ENCODE measurements at places on chromosomes 2 and 18.

DNA sequence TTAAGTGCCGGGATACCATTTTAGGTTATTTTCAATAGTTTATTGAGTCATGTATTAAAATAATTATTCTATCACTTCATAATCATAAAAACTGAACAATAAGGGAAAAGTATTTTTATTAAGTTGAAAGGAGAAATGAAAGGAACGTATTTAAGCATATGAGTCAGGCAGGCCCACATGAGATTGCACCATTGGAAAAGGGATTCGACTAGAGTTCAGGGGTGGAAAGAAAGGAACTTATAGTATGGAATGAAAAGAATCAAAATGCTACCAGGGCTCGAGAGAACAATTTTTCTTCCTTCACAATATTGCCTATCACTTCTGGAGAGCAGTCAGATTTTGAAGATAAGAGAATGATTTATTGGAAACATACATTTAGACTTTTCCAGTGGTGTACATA is 516.5 kb upstream of the NETO1 start:
- DNase-seq, result no peak

DNA sequence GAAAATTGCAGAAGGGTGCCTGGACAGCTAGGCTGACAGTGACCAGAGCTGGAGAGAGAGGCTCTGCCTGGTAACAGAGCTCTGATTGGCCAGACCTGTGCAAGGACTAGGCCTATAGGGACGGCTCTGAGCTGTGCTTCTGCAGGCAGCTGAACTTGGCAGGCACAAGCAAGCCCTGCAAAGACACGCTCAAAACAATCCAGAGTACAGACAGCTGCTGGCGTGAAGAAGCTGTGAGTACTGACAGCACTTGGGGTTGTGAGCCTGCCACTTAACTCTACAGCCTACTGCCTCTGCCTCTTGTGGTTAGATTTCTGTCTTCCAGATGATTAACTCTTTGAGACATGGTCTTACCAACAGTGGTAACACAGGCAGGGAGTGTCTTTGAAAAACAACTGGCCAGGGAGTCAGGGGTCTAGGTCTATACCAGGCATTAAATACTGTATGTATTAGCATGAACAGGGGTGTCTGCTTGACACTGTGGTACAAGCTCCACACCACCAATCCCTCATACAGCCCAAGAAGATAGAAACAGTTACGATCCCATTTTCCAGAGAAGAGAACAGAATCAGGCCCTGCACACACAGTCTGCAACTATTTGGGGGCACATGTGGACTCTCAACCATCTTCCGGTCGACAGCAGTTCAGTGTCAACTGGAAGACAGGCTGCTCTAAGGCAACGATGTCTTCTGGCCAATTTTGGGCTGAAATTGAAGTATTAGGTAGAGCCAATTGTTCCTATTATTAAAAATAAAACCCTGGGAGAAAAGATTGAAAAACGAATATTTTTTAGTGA is 568.4 kb downstream of the TNS1 start:
- no peak for DNase-seq

DNA sequence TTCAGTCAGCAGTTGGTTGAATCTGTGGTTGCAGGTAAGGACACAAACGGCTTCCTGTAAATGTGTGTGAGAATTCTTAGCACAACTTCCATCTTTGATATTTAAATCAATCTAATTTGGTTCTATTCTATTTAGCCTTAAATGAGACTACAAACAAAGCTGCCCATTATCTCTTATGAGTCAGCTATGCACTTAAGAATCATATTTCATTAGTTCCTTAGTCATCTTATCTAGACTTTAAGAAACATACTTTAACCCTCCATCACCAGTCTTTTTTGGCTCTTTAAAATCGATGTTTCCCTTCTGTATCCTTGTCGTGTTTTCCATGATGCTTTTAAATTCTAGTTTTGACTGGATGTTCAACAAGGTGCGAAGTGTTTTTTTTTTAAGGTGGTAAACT is 114.4 kb upstream of the TMEM200C start:
- no peak for DNase-seq

- DNase-seq, result no peak
These were observed 243.3 kb upstream of the REG3G start for GRCh38 chr2:78782196-78782595.

GRCh38 chr2:205769879-205770278 is 87.6 kb downstream of the NRP2 start:
- no peak for DNase-seq

- DNase-seq, result no peak
These were observed 288.4 kb downstream of the LRRTM1 start for GRCh38 chr2:80016171-80016570.

- DNase-seq, result no peak
These were observed 28.7 kb downstream of the CCDC141 start for GRCh38 chr2:179021258-179021657.

DNA sequence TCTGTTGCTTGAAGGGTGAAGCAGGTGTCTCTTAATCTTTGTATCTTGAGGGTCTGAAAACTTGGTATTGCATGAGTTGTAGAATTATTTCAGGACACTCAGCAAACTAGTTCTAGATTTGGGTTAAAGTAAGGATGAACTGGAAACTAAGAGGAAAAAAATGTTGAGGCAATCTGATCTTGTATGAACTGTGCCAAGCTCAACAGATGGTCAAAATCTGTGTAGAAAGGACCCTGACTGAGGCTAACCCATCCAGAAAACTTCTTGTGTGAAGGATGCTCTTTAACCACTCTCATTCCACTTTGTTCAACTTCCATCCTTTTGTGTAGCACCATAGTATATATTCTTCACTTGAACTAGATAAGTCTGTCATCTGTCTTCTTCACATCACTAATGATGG is 861.7 kb downstream of the SLC4A3 start:
- DNase-seq, result no peak

GRCh38 chr2:58512878-58513277 is 271.8 kb upstream of the FANCL start:
- DNase-seq, result no peak

- no peak for DNase-seq
These were observed 373.7 kb upstream of the GALNT5 start for GRCh38 chr2:156883804-156884203.

- DNase-seq, result no peak
These were observed 191.6 kb upstream of the ID2 start for GRCh38 chr2:8490166-8490721.

DNA sequence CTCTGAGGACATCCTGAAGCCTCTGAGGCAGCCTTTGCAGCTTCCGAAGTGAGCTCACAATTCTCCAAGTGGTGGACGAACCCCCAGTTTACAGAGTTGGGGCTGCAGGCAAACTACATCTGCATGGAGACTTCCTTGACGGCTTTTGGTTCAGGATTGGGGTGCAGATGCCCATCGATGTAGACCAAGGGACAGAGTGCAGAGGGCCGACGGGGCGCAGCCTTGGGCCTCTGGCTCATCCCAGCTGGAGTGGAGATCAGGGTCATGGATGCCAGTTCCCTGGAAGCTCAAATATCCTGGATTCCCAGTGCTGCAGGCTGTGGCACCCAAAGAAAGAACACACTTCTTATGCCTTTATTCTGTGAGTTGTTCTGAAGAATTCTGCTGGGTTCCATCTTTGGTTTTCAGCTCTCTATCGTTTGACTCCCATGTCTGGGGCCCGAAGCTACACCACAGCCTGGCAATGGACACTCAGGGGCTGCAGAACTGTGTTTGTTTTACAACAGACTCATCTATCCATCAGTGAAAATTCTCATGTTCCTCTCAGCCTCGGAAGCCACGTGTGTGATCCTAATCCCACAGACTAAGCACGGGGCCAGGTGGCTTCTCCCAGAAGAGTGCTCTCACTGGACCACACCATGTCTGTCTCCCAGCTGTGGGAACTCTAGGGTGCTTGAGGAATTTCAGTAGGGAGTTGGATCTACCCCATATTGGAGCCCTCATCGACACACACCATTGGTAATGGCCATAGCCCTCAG is 414.1 kb upstream of the MYT1L start:
- DNase-seq, result no peak

- DNase-seq, result no peak
These were observed 205.0 kb downstream of the RAD51AP2 start for GRCh38 chr2:17313261-17313660.

DNA sequence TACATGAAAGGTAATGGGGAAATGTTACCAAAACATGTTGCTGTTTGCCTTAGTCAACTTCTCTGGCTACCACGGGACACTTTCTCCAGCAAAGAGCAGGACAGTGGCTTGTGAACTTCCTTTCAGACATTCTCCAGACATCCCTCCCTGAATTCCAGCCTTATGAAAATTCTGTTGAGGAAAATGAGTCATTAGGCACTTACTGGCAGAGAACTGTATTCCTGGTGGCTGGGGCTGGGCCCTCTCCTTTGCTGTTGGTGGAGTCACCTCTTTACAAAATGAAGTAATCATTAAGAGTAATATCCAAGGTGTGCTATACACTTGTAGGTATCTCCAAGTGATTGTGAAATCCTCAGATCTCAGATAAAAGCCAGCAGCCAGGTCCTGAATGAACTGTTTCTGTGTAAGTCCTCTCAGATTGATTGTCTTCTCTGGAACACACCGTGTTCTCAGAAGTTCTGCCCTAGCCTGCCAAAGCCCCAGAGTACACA is 1.3 kb upstream of the FAP start:
- no peak for DNase-seq

- DNase-seq, result no peak
These were observed 132.4 kb upstream of the RAB6C start for GRCh38 chr2:129847043-129847442.

- no peak for DNase-seq
These were observed 154.6 kb downstream of the ANKRD36 start for GRCh38 chr2:97267411-97268074.

GRCh38 chr2:138157372-138157771 is 193.1 kb downstream of the HNMT start:
- no peak for DNase-seq

DNA sequence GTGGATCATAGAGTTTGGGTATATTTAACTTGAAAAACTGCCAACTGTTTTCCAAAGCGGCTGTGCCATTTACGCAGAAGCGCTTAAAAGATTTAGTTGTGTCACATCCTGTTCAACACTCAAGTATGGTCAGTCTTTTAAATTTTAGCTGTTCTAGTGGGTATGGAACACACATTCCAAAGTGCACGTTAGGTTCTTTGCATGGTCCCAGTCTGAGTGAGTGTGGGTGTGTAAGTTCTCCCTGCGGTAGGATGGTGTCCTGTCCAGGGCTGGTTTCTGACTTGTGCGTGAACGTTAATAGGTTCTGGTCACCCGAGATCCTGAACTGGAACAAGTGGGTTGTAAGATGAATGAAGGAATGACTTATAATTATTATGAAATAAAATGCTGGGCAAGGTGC is 28.4 kb upstream of the IL36G start:
- DNase-seq, result no peak

DNA sequence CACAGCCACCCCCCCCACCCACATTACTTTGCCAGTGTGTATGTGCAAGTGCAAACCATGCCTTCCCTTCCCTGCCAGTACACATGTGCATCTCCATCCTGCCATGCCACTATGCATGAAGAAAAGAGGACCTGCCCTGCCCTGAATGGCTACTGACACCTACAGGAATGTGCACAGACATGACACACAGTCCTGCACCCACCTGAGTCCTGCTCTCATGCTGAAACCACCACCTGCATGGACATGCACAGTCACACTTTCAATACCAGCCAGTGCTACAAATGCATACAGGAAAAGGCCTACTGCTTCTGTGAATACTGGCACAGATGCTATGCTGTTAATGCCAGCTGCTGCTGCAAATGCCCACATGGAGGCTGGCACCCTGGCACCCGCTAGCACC is 334.4 kb upstream of the DLGAP1 start:
- no peak for DNase-seq

GRCh38 chr2:197804758-197805714 is 643 bp downstream of the PLCL1 start:
- DNase-seq, result no peak

GRCh38 chr2:55887351-55887750 is 36.2 kb downstream of the EFEMP1 start:
- DNase-seq, result no peak

DNA sequence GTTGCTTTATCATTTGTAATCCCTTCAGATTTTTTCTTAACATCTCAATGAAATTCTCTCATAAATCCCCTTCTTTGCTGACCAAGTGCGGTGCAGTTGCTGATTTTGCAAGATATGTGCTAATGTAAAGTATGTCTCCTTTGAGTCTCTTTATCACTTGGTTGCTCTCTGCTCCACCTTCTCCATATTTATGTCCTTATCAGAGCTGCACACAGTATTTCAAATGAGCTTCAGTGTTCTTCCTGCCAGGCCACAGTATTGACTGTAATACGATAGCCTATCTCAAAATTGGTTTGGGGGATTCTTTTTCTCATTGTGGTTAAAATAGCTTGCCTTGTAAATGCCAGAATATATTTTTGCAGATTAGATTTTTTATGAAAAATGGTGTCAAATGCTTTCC is 32.2 kb downstream of the MAIP1 start:
- DNase-seq, result no peak

DNA sequence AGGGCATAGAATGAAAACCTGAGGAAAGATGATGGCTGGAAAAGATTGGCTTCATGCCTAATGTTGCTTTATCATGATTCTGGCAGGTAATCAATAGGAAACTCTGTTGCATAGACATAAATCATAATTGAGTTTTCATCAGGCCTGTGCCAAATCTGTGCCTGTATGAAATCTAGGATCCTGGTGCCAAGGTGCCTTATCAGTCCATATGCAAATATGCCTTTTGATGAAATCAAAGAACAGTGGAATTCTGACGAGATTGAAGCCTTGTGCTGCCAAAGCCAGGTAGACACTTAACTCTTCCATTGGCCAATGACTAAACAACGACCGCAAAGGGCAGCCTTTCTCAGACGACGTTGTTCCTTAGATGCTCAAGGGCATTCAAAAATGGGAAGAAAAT is 170.0 kb upstream of the CRIM1 start:
- DNase-seq, result no peak

GRCh38 chr18:56770873-56771272 is 119.7 kb downstream of the WDR7 start:
- DNase-seq, result no peak

GRCh38 chr2:18559531-18560030 is 872 bp downstream of the RDH14 start:
- no peak for DNase-seq

DNA sequence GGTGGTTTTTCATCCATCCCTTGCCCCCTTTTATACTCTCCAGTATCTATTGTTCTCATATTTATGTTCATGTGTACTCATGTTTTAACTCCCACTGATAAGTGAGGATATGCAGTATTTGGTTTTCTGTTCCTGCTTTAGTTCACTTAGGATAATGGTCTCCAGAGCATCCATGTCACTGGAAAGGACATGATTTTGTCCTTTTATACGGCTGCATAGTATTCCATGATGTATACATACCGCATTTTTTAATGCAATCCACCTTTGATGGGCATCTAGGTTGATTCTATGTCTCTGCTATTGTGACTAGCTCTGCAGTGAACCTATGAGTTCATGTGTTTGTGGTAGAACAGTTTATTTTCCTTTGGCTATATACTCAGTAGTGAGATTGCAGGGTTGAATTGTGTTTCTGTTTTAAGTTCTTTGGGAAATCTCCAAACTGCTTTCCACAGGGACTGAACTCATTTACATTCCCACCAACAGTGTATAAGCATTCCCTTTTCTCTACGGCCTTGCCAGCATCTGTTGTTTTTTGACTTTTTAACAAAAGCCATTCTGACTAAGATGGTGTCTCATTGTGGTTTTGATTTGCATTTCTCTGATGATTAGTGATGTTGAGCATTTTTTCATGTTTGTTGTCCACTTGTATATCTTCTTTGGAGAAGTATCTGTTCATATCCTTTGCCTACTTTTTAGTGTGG is 420.2 kb downstream of the THSD7B start:
- no peak for DNase-seq
